Mammary epithelial cell (primary cell): ENCODE measurements at places on chromosomes 16 and 17.

DNA sequence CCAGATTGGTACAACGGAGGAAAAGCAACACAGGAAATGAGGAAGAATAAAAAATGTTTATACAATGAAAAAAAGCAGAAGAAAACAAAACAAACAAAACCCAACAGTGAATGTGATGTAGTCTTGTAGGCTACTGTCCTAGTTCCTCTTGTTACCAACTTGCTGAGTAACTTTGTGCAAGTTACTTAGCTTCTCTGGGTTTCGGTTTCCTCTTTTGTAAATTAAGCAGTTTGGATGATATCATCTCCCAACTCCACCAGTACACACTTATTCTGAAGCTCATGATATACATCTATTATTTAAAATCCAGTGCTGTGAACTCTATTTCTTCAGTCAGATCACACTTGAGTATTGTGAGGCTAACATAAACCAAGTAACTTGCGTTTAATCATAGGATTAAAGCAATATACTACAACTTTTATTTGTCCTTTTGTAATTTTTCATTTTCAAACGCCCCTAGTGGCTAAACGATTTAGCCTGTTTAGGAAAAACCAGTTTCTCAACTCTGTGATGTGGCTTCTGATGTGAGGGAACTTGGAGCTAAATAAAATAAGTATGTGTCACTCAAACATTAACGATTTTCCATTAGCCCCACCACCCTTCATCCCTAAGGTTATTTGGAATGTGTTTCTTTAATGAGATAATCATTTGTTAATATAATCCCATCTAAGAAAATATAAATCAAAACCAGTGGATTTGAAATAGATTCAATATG is 1.4 kb upstream of the UNK start:
- peak; percentile 78 for DNase-seq

DNA sequence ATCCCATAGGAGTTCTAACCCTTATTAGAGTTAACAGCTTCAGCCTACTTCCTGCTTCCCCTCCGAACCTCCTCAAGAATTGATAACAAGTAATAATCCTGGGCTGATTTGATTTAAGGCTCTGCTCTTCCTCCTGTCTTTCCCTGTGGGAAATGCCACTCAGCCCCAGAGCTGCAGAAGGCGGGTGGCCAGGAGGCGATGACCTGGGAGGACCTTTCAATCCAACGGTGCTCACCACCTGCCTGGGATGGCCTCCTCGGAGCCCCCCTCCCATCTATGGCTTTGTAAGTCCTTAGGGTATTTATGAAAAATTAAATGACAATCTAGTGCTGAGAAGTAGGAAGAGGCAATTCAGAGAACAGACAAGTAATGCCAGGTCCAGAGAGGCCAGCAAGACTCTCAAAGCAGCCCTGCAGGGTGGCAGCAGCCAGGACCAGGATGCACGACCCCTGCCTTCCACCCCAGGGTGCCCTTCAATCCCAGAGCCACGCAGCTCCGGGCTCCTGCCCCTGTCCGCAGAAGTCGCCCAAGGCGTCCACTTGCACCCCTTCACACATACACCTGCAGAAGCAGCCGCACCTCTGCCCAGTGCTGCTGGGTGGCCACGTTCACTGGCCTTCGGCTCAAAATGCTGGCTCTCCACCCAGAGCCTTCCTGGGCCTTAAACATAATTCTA is 34.3 kb downstream of the ABR start:
- DNase-seq = no peak

- DNase-seq = no peak
Measured at GRCh38 chr16:87735270-87736007, 30.3 kb downstream of the KLHDC4 start.

GRCh38 chr17:56358651-56359050 is 205.4 kb downstream of the ANKFN1 start:
- DNase-seq = peak; percentile 81

DNA sequence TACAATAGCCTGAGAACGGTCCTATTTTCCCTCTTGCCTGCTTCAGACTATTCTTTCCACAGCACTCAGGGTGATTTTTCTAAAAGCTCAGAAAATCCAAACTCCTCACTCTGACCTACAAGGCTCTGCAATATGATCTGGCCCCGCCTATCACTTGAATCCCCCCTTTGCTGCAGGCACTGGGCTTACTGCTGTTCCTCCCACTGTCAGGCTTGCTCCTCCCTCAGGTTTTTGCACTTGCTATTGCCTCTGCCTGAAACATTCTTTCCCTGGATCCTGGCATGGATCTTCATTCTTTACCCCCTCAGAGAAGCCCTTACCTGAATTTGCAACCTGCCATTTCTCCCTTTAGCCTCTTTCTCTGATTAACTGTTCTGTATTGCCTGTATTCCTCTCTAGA is 52.3 kb downstream of the RPGRIP1L start:
- no peak for DNase-seq

GRCh38 chr16:21617607-21618006 is 18.2 kb downstream of the METTL9 start:
- DNase-seq = no peak

DNA sequence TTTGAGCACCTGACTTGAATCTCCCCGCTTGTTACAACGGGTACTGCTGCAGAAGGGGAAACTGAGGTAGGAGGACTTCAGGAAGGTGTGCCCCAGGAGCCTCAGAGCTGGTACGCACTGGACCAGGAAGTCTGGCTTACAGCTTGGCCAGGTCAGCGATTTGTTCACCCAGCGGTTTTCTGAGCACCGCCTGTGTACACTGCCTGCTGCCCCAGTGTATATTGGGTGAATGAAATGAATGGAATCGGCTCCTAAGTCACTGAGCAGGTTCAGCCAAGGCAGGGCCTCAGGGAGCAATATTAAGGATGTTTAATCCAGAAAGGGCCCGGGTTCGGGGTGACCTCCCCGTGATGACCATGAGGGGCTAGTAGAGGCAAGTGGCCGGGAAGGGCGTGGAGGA is 164.0 kb upstream of the CIBAR2 start:
- no peak for DNase-seq

DNA sequence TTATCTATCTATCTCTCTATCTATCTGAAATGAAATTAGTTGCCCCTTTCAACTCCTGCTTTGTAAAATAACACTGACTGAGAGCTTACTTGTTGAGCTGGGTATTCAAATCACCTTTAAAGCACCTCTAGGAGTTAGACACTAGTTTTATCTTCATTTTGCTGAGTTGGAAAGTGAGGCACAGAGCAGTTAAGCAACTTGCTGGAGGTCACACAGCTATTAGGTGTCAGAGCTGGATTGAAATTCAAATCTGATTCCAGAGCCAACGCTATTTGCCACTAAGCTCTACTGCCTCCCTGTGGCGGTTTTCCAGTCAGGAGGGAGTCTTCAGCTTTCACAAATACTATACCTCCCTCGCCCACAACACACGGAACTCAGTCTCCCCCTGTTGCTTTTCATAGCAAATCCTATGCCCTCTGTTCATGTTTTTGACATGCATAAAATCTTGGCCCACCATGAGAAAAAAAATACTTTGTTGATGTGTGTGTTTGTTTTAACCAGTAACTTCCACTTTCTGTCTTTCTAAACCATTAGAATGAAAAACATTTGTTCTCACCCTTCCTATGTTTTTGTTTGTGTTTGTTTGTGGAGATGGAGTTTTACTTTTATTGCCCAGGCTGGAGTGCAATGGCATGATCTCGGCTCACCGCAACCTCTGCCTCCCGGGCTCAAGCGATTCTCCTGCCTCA is 74.8 kb upstream of the SMURF2 start:
- peak; percentile 46 for DNase-seq

DNA sequence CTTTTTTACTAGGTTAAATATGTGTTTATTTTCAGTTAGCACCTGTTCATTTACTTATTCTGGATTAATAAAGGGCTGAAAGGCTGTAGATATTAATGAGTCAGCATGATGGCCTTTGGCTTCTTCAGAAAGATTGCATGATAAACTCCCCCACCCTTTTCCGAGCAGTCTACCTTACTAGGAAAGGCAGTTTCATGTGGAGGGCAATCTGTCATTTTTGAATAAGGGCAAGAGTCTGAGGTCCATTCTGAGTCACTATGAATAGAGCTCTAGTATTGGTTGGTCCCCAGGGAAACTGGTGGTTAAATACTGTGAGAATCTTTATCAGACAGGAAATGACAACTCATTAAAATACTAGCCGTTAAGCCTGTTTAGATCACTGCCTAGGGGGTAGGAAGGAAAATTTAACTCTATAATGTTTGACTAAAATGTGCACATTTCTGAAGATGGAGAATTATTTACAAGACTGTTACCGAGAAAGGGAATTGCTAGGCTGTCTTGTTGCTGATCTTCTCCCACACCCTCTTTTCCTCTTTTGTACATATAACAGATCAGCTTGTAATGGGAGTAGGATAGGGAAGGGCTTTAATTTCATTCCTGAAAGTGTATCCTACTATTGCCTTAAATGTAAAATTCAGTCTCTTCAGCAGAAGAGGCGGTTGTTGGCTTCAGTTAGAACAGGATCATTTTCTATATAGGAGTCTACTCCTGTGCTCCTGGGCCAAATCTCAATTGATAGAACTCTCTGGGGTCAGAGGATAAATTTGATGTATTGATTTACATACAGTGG is 63.3 kb downstream of the TUBD1 start:
- DNase-seq = peak; percentile 99

DNA sequence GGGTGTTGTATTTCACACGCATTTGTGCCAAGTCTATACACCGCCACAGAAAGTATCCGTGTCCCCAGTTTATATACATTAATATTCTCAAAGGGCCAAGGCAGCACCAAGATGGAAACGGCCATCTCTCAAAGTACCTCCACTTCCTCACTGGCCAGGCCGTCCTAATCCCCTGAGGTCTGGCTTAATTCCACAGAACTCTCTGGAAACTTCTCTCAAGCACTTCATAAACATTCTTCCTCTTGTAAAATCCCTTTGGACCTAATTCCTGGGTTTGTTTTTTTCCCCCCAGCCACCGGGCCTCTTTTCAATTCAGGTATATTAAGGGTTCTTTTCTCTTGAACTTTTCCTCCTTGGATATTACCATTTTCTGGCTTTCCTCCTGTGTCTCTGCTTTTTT is 5.1 kb upstream of the ERN1 start:
- no peak for DNase-seq

- peak; percentile 91 for DNase-seq
Measured at GRCh38 chr17:55743103-55743679, 7.7 kb upstream of the PCTP start.

GRCh38 chr16:10521681-10522274 is 58.6 kb downstream of the EMP2 start:
- peak; percentile 45 for DNase-seq

GRCh38 chr17:30950669-30951399 is 20.0 kb upstream of the RNF135 start:
- DNase-seq = peak; percentile 69

- peak; percentile 85 for DNase-seq
Measured at GRCh38 chr16:15966836-15967546, 17.6 kb downstream of the ABCC1 start.

DNA sequence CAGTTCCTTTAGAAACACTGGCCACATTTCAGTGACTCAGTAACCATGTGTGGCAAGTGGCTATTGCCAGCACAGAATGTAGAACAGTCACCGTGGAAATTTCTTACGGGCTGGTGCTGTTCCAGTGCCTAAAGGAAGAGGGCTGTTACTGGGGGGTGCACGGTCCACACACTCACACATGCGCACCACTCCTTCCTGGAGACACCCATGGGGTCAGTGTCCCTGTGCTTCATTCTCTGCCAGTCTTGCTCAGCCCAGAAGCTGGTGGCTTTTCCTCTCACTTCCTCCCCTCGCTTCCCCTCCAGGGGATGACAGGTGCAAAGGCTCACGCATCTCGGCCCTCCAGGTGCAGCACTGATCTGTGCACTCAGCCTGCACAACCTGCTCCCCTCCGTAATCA is 115.6 kb downstream of the CCDC182 start:
- no peak for DNase-seq

- DNase-seq = no peak
Measured at GRCh38 chr17:36749493-36749892, 148.1 kb downstream of the MRM1 start.

DNA sequence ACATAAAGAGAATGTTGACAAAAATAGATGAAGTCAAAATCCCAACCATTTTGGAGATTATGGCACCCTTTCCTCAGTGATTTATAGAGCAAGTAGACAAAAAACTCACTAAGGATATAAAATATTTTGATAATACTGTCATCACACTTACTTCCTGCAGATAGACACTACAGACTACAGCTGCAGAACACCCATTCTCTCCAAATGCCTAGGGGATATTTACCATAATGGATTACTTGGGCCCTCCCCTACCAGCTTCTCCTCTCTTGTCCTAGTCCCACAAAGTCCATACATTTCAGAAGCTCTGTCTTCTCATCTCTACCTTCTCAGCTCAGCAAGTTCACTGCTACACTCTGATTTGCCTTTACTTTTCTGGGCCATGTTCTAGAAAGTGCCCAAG is 37.2 kb upstream of the CCNF start:
- DNase-seq = no peak

GRCh38 chr17:19876529-19877161 is 8.9 kb upstream of the ULK2 start:
- no peak for DNase-seq

DNA sequence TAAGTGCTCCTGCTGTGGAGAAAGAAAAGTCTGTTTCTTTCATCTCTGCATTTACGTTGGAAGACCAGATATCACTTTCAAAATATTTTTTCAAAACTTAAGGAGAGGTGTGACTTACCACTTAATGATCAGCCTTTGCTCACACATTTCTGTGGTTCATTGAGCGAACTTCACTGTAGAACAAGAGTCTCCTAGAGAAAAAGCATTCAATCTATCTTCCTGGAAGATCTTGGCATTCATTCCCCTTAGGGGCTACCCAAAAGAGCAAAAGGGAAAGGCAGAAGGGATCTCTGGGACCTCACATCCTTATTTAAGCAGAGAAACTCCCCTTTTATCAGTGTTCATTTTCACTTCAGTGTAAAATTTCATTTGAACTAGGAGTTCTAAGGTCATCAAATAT is 61.2 kb downstream of the HS3ST3A1 start:
- peak; percentile 38 for DNase-seq

- peak; percentile 55 for DNase-seq
Measured at GRCh38 chr17:77881545-77881944, 77.0 kb upstream of the TNRC6C start.

- DNase-seq = no peak
Measured at GRCh38 chr17:58279736-58280479, 827 bp downstream of the MPO start.

- no peak for DNase-seq
Measured at GRCh38 chr16:26982422-26982821, 84.3 kb upstream of the C16orf82 start.

- DNase-seq = no peak
Measured at GRCh38 chr17:53631486-53631885, 191.2 kb upstream of the KIF2B start.

DNA sequence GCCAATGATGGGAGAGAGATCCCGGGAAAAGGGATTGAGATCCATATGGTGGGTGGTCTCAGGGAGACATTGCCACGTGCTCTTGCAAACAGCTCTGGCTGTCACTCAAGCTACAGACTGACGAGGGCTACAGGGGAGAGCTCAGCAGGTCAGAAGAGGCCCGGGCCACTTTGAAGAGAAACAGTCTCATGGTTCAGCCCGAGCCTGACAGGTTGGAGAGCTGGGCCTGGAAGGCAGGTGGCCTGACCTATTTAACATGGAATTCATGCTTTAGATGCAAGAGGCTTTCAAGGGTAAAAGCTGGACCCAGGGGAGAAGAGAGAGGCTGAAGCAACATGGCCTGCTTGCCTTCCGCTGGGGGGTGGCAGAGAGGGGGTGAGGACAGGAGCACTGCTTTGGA is 81.0 kb upstream of the BRD7 start:
- DNase-seq = no peak

- peak; percentile 85 for DNase-seq
Measured at GRCh38 chr17:30290696-30291542, 825 bp downstream of the BLMH start.

- DNase-seq = peak; percentile 12
Measured at GRCh38 chr17:10292057-10292937, 80.5 kb downstream of the MYH13 start.
